Naive thymus-derived CD8-positive, alpha-beta T cell (primary cell): ENCODE measurements at places on chromosomes 1 and 21. TPM values are rescaled to one million over a fixed set of nuclear protein-coding genes. Genes with fewer than 3 reads are reported as not detected.

- H3K27me3 ChIP-seq = peaks cover 13% of the 10 kb centered on the region
- H3K4me1 ChIP-seq = no peaks in the 10 kb centered on the region
- no peaks in the 10 kb centered on the region for H3K36me3 ChIP-seq
- no peak overlapping the region for H3K27ac ChIP-seq
- DNase-seq = no peak
These were observed 381.1 kb upstream of the PKN2 start for GRCh38 chr1:88302843-88303486.

DNA sequence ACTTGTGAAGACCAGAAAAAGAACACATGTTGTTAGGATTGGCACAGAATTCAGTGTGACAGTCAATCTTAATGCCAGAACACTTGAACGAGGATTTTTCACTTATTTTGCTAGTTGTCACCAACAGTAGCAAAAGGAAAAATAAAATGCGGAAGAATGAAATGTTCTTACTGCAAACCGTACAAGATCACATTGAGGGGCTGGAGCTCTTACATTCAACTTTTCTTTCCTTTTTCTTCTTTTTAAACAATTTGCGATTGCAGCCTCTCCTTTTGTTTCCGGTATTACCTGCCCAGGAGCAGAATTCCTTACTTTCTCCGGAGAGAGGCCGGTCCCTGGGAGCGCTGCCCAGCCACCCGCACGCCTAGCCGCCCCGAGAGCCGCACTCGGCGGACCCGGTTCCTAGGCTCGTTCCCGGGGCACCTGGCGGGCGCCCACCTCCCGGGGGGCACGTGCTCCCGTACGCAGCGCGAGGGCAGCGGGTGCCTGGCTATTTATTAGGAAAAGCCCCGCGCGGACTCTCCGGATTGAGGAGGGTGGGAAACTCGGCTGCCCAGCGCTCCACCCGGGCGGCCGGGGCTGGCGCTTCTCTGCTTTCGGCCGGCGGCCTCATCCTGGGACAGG is 1.2 kb upstream of the CAMTA1 start:
- no peaks in the 10 kb centered on the region for H3K36me3 ChIP-seq
- H3K4me1 ChIP-seq = peaks cover 41% of the 10 kb centered on the region
- peak overlapping the region; percentile 80 for H3K4me3 ChIP-seq
- no peaks in the 10 kb centered on the region for H3K27me3 ChIP-seq

KRTAP13-2 gene
- total RNA-seq = not detected

- H3K27ac ChIP-seq = no peak overlapping the region
- H3K27me3 ChIP-seq = no peaks in the 10 kb centered on the region
- DNase-seq = no peak
- no peaks in the 10 kb centered on the region for H3K4me1 ChIP-seq
- H3K4me3 ChIP-seq = no peak overlapping the region
These were observed 462.7 kb upstream of the DEPDC1 start for GRCh38 chr1:68959461-68960030.

SLC66A1 gene
- total RNA-seq = 4.8 TPM

NR1I3 gene
- total RNA-seq = not detected

DNA sequence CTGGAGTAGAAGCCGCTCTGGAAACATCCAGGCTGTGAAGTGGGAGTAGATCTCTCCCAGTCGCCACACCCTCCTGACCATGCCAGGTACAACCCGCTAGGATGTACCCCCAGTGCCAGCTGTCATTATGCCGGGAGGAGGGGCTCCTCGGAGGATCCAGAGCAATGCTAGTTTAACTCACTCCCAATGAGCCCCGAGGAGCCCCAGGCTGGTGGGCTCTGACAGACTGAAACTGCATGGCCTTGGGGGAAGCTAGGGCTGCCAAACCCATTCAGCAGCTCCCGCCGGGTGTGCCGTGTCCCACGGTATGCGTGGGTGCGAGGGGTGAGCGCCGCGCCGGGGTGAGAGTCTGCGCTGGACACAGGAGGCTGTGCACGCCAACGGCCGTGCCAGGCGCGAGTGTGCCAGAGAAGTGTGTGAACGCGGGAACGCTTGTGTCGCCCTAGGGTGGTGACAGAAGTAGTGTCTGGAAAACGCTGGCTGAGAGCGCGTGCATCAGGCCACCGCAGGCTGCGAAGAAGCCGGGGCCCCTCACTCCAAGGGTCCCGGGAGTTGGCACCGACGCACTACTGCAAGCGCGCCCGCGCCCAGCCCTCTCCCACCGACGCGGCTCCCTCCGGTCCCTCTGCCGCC is 177.1 kb upstream of the EDN2 start:
- peaks cover 71% of the 10 kb centered on the region for H3K4me1 ChIP-seq
- H3K27ac ChIP-seq = peak overlapping the region; percentile 65
- no peaks in the 10 kb centered on the region for H3K27me3 ChIP-seq
- H3K36me3 ChIP-seq = no peaks in the 10 kb centered on the region

DNA sequence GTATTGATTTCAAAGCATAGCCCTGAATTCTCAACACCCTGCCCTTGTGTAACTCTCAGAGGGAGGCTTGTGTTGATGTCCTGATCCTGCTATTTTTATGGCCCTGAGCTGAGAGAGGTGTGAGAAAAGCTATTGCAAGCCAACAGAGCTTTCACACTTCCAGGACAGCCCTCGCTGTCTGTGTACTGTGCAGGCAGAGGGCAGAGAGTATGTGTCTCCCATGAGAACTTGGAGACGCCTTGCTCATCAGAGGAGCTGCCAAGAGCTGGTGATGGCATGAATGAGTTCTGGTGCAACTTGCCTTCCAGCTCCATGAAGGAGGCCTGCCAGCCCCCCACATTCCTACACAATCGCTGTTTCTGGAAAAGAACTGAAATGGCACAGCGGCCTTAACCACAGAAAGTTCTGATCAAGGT is 144.1 kb upstream of the AJAP1 start:
- H3K27me3 ChIP-seq = peaks cover 47% of the 10 kb centered on the region
- H3K36me3 ChIP-seq = no peaks in the 10 kb centered on the region
- H3K4me1 ChIP-seq = peaks cover 5% of the 10 kb centered on the region
- no peak overlapping the region for H3K27ac ChIP-seq

PTAFR gene
- total RNA-seq = 0.70 TPM

GRCh38 chr1:41021526-41022308 is at the start of gene SLFNL1:
TSS of gene SLFNL1 (minus strand) at chr1:41021725. CDS start at chr1:41020660, 1,065 bp downstream.
- peaks cover 7% of the 10 kb centered on the region for H3K36me3 ChIP-seq
- H3K27me3 ChIP-seq = no peaks in the 10 kb centered on the region
- DNase-seq = no peak
